ENCODE measurements at places on chromosomes 2 and 18. TPM values are rescaled to one million over a fixed set of nuclear protein-coding genes. Genes with fewer than 3 reads are reported as not detected.

PAX8 gene
- 0.18 TPM for total RNA-seq

CAPN14 gene
- total RNA-seq, result under 0.01 TPM

GKN2 gene
- total RNA-seq, result not detected

LYG1 gene
- total RNA-seq, result 1.1 TPM

TRABD2A gene
- total RNA-seq, result 7.8 TPM

CRACDL gene
- not detected for total RNA-seq

MITD1 gene
- total RNA-seq, result 31.4 TPM
